ENCODE measurements at places on chromosomes 2 and 18. TPM values are rescaled to one million over a fixed set of nuclear protein-coding genes. Genes with fewer than 3 reads are reported as not detected.

The APLF gene
- 5.5 TPM for total RNA-seq

The GREB1L gene
- 13.5 TPM for total RNA-seq

The IL1RL1 gene
- total RNA-seq = 7.3 TPM

The SERPINB10 gene
- 2.0 TPM for total RNA-seq

The SLC5A6 gene
- 8.3 TPM for total RNA-seq

GRCh38 chr18:26771524-26771923 is 94.0 kb downstream of the AQP4 start:
- ATAC-seq = no peak

DNA sequence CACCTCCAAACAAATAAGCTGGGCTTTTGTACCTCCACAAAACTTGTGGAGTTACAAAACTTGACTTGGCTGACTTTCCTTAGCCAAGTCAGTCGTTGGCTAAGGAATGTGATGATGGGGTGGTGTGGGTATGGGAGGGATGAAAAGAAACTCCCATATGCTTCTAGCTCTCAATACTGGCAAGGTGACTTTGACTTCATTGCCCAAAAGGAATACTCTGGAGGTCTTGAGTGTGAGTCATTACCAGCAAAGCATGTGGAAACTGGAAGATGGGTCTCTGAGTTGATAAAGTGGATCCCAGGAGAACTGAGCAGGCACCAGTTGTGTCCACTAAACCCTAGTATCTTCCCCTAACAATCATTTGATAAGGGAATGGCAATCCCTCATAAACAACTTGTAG is 226.7 kb downstream of the GULP1 start:
- no peak for ATAC-seq

DNA sequence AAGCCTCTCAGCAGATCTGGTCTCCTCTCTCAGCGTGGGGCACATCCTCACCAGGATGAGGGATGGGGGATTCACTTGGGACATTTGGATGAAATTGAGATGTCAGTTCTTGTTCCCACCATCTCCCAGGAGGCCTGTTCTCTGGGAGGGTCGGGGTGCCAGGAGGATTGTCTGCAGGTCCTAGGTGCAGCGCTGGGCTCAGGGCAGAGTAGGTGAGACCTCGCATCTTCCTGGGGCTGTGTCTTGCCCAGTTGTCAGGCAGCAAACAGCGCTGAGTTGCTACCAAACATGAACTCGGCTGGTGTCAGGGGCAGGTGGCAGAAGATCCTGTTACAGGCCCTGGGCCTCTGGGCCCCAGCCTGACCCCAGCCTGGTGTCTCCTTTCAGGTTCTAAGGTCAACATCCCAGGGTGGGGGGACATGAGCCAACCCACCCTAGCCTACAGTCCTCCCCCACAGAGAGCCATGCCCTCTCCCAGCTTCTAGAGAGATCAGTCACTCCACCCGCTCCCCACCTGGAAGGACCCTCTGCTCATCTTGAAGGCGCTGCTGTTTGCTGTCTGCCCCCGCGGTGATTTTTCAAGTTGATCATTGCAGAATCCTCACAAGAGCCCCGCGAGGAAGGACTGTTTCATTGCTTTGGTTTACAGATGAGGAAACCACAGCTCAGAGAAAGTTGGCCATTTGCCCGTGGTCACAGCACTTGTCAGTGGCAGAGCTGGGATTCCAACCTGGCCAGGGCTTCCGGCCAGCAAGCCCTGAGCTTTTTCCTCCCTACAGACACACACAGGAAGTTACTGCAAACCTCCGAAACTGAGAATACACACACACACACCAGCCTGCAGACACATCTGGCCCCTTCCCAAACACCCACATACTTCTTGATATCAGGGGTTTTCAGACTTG is 83.9 kb downstream of the STPG4 start:
- ATAC-seq = peak; percentile 24

DNA sequence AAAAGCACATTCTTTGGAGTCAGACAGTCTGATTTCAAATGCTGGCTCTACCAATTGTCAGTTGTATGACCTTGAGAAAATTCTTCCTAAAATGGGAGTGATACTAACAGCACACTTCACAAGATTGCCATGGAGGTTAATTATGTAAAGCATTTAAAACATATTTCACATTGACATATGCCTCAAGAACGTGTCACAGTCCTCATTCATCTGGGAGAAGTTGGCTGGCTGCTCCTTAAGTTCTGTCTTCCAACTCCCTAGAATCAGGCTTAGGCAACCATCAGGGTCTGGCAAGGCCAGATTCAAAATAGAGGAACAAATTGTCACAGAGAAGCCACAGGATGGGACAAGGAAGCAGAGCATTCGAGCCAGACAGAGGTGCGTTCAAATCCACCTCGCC is 228.0 kb upstream of the RND3 start:
- ATAC-seq = no peak
